ENCODE measurements at places on chromosomes 6 and 20.

GRCh38 chr6:6008648-6009421 is 2.1 kb upstream of the NRN1 start:
- DNase-seq, result peak; percentile 27

DNA sequence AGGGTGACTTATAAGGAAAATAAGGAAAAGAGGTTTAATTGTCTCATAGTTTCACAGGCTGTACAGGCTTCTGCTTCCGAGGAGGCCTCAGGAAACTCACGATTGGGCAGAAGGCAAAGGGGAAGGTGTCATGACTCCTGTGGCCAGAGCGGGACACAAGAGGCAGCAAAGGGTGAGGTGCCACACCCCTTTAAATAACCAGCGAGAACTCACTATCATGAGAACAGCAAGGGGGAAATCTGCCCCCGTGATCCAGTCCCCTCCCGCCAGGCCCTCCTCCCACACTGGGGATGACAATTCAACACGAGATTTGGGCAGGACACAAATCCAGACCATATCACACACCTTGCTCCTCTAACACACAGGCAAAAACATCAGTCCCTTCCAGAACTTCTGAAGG is 254.0 kb downstream of the DLL1 start:
- no peak for DNase-seq

- no peak for DNase-seq
Observed at GRCh38 chr6:111992851-111993250, 61.1 kb upstream of the CCN6 start.

- no peak for DNase-seq
Observed at GRCh38 chr20:11926292-11926998, 8.8 kb downstream of the BTBD3 start.

GRCh38 chr6:110332281-110332680 is 25.9 kb downstream of the METTL24 start:
- DNase-seq, result no peak

GRCh38 chr6:139368661-139369060 is 5.8 kb downstream of the CITED2 start:
- DNase-seq, result no peak

- DNase-seq, result peak; percentile 41
Observed at GRCh38 chr20:62219992-62220665, at the start of gene HRH3. HRH3 (minus strand) TSS chr20:62220278; CDS start chr20:62219970, 308 bp downstream.

DNA sequence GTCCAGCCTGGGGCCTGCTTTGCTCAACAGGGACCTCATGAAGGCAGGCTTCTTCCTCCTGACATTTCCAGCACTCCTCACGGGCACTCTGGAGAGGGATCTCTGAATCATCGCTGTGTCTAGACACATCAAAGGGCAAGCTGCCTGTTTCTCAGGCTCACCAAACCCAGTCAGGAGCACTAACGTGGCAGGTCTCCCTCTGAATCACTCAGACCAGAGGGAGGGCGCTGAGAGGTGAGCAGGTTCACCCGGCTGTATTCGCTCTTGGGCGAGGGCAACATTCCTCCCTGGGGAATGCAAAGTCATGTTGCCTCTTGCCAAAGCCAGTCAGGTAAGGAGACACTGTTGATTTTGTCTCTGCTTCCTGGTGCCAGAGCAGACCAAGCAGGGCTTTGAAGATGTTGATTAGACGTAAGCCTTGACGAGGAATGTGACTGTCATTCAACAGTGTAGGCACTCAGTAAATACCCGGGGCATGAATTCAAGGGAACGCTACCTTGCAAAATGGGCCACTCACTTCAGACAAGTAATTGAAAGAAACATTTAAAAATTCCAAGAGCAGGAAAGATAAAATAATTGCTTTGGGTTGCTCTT is 50.1 kb downstream of the CYP24A1 start:
- no peak for DNase-seq

GRCh38 chr6:150830439-150831165 is 34.9 kb upstream of the MTHFD1L start:
- DNase-seq, result no peak

DNA sequence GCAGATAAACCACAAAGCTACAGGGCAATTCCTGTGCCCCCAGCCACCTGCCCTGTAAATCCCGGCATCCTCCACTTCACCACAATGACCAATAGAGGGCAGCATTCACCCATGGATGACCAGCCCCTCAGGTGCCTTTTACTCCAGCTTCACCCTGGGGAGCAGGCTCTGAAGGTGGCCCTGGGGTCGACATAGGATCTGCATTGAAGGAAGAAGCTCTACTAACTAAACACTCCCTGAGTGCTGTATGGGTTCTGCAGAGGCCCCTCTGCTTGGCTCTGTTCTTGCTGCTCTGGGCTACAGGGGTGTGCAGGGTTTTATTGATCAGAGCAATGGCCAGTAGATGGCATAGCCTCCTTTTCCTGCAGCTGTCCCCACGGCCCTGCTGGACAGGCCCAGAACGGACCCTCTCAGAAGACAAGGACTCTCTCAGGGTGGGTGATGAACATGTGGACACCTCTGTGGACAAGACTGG is 20.3 kb downstream of the CST4 start:
- peak; percentile 23 for DNase-seq

- no peak for DNase-seq
Observed at GRCh38 chr20:36818861-36819260, 45.3 kb upstream of the DSN1 start.

- no peak for DNase-seq
Observed at GRCh38 chr6:166406197-166406596, 23.5 kb upstream of the MPC1 start.

- DNase-seq, result no peak
Observed at GRCh38 chr20:50518270-50518721, 8.1 kb downstream of the PTPN1 start.

- DNase-seq, result no peak
Observed at GRCh38 chr6:94133106-94133505, 713.7 kb upstream of the EPHA7 start.

DNA sequence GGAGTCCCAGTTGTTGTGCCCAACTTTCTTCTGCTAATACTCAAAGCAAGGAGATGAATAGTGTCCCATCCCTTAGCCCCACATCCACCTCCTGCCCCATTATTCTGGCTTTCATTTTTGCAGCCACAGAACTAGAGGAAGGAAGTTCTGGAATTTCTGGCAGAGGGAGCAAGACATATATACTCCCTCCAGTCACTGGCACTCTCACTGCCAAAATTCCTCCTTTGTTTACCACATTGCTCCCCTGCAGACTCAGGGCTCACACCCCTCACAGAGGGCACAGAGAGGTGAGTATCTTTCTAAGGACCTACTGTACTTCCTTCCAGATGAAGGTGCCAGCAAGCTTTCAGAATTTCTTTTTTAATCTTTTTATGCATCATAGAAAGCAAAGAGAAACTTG is 168.0 kb upstream of the ID4 start:
- no peak for DNase-seq

DNA sequence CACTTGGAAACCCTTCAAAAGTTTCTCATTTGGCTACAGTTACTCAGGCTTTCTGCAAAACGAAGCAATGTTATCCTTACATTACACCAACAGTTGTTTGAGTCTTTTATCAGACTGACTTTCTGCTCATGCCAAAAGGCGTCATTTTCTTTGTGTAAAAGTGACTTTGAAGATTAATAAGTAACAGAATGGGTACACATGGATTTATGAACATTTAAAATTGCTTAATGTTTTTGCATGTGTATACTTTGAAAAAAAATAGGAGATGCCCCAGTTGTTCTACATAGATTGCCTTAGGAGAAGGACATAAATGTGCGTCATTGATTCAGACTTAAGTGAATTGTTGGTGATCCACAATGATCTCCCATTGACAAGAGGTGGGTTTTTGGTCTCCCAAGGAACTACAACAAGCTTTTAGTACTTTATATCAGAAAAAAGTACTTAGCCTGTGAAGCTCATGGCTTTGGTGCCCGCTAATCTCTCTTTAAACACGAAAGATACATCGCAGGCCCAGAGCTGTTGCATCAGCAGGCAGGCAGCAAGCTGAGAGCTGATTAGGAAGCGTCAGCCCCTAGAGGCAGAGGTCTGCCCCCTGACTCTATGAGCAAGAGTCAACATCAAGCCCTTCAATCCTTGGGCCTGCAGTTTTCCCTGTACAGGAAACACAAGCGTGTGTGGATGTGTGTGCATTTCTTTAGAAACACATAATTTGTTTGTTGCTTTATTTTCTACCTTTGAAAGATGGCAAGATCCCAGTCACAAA is 45.9 kb downstream of the SLC22A3 start:
- DNase-seq, result no peak

GRCh38 chr6:170438402-170438753 is 114.7 kb downstream of the PSMB1 start:
- DNase-seq, result no peak

GRCh38 chr20:33589059-33589458 is 73.1 kb upstream of the C20orf144 start:
- DNase-seq, result no peak

GRCh38 chr6:96645106-96645505 is 82.2 kb downstream of the FHL5 start:
- DNase-seq, result no peak

GRCh38 chr6:158290659-158291058 is 21.6 kb upstream of the TULP4 start:
- DNase-seq, result peak; percentile 70

- DNase-seq, result no peak
Observed at GRCh38 chr6:15780437-15780836, 117.6 kb upstream of the DTNBP1 start.

GRCh38 chr6:169568314-169569087 is 133.3 kb downstream of the WDR27 start:
- DNase-seq, result no peak

DNA sequence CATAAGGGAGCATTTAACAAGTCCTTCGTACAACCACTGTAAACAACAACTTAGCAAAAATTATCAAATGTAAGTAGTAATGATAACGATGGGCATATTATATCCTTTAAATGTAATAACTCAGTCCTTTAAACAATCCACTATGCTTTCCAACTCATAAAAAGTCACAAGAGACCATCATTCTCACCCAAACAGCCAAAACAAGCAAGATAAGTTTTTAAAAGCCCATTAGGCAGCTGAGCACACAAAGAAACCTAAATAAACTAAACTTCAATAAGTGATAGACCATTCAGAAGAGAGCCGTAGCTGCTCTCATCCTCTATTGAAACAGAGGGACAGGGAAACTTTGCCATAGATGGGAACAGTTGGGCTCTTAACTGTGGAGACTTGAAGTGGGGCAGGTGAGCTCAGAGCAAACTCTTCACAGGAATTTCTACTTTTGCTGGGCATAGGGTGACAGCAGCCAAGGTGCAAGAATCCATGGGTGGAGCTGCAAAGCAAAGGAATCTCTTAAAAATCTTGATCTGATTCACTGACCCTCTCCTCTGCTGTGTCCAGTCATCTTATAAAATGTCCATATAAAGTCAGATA is 22.5 kb downstream of the RAB22A start:
- DNase-seq, result no peak
